ENCODE measurements at places on chromosomes 7 and 10. TPM values are rescaled to one million over a fixed set of nuclear protein-coding genes. Genes with fewer than 3 reads are reported as not detected.

The OR2A12 gene
- total RNA-seq = not detected

The GHRHR gene
- total RNA-seq = not detected

The FKBP9 gene
- 0.47 TPM for total RNA-seq

The CRHR2 gene
- not detected for total RNA-seq

The INTS1 gene
- 100 TPM for total RNA-seq

The TAS2R39 gene
- total RNA-seq = not detected

The CDHR1 gene
- 1.8 TPM for total RNA-seq

The POT1 gene
- total RNA-seq = 31.4 TPM

The CCL26 gene
- total RNA-seq = not detected

The STEAP1B gene
- not detected for total RNA-seq

The SEMA3A gene
- 1.7 TPM for total RNA-seq

The STEAP1 gene
- total RNA-seq = 0.51 TPM

The TMEM140 gene
- 7.6 TPM for total RNA-seq

The DOCK1 gene
- 0.18 TPM for total RNA-seq

The HACD1 gene
- total RNA-seq = 2.8 TPM

The TUBAL3 gene
- not detected for total RNA-seq

The FAM25C gene
- total RNA-seq = not detected

The GARIN1A gene
- total RNA-seq = 0.25 TPM

The PSMC2 gene
- 132 TPM for total RNA-seq

The ZNF117 gene
- 4.2 TPM for total RNA-seq

The ZNF25 gene
- 8.8 TPM for total RNA-seq

The EPHA1 gene
- total RNA-seq = 2.4 TPM

The CTAGE4 gene
- total RNA-seq = 1.6 TPM

The COBL gene
- not detected for total RNA-seq

The KLF14 gene
- not detected for total RNA-seq

The PRTFDC1 gene
- total RNA-seq = 2.7 TPM

The CPA1 gene
- not detected for total RNA-seq

The LAMB1 gene
- 0.20 TPM for total RNA-seq

The SLC35G1 gene
- total RNA-seq = 3.2 TPM

The GATA3 gene
- total RNA-seq = 27.2 TPM

The PAOX gene
- total RNA-seq = 4.6 TPM

The PCDH15 gene
- not detected for total RNA-seq

The MYO1G gene
- total RNA-seq = 399 TPM

The FGFR2 gene
- not detected for total RNA-seq

The TCF7L2 gene
- total RNA-seq = 1.6 TPM

The FBXL13 gene
- 1.4 TPM for total RNA-seq

The NEUROG3 gene
- total RNA-seq = 1.3 TPM

Measured in activated CD8-positive, alpha-beta T cell treated with anti-CD3 and anti-CD28 coated beads for 36 hours (primary cell).